ENCODE measurements at places on chromosomes 4 and X. TPM values are rescaled to one million over a fixed set of nuclear protein-coding genes. Genes with fewer than 3 reads are reported as not detected.

- H3K4me1 ChIP-seq = no peaks in the 10 kb centered on the region
- no peak overlapping the region for H3K4me3 ChIP-seq
- H3K36me3 ChIP-seq = no peaks in the 10 kb centered on the region
- H3K27ac ChIP-seq = no peak overlapping the region
These were observed 1030.1 kb downstream of the FSTL5 start for GRCh38 chr4:161133586-161134276.

Gene SLC30A9
- 52.3 TPM for total RNA-seq

Gene GPR34
- 1.4 TPM for total RNA-seq

Gene CENPVL2
- total RNA-seq = not detected

GRCh38 chr4:36189511-36190226 lies 54.6 kb downstream of the ARAP2 start:
- H3K27ac ChIP-seq = peak overlapping the region; percentile 65
- peak overlapping the region; percentile 24 for H3K4me3 ChIP-seq
- peak; percentile 5 for DNase-seq
- peaks cover 20% of the 10 kb centered on the region for H3K4me1 ChIP-seq
- peaks cover 23% of the 10 kb centered on the region for H3K36me3 ChIP-seq
